ENCODE measurements at places on chromosomes 4 and X. TPM values are rescaled to one million over a fixed set of nuclear protein-coding genes. Genes with fewer than 3 reads are reported as not detected.

Gene RTL9
- not detected for total RNA-seq

Gene GPR143
- total RNA-seq: 0.21 TPM

Gene DMD
- 156 TPM for total RNA-seq

DNA sequence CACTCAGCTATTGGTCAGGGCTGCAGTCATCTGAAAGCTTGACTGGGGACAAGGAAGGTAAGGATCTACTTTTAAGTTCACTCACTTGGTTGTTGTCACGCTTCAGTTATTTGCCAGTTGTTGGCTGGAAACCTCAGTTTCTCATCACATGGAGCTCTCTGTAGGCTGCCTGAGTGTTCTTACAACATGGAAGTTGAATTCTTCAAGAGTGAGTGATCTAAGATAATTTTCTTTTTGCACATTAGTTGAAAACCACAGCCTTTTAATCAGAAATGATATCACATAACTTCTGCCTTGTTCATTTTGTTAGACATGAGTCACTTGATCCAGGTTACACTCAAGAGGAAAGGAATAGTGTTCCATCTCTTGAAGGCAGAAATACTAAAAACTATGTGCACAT lies 552.7 kb downstream of the RAPGEF2 start:
- H3K4me3 ChIP-seq: no peak overlapping the region
- H3K27ac ChIP-seq: no peak overlapping the region
- H3K4me1 ChIP-seq: no peaks in the 10 kb centered on the region
- no peaks in the 10 kb centered on the region for H3K27me3 ChIP-seq
- no peak for DNase-seq

- DNase-seq: no peak
- no peaks in the 10 kb centered on the region for H3K36me3 ChIP-seq
- no peak overlapping the region for H3K27ac ChIP-seq
- H3K27me3 ChIP-seq: no peaks in the 10 kb centered on the region
- H3K4me1 ChIP-seq: no peaks in the 10 kb centered on the region
Observed at GRCh38 chr4:8761167-8761823, 110.3 kb downstream of the HMX1 start.

DNA sequence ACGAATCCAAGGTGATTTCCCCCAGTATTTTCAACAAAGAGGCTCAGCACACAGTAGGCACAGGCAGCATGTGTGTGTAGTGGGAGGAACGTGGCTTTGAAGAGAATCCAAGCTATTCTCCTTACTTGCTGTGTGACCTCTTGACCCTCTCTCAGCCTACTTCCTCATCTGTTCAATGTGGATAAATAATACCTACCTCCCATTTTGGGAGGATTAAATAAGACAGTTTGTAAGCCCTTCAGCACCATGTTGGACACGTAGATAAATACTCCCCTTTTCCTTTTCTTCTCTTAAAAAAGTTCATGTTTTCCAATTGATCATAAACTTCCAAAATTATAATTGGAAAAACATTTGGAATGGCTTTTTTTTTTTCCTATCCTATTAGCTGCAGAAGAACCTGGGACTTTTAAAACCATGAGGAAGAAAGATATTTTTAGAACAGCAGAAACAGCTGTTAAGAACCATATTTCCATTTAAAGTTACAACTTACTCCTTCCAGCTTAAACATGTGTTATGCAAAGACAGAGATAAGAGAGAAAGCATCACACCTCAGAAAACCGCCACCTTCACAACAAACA lies 56.1 kb upstream of the TMEM131L start:
- H3K36me3 ChIP-seq: no peaks in the 10 kb centered on the region
- no peak overlapping the region for H3K4me3 ChIP-seq
- no peaks in the 10 kb centered on the region for H3K27me3 ChIP-seq
- H3K27ac ChIP-seq: no peak overlapping the region
- DNase-seq: no peak

- H3K27ac ChIP-seq: no peak overlapping the region
- no peaks in the 10 kb centered on the region for H3K27me3 ChIP-seq
- no peak for DNase-seq
- H3K36me3 ChIP-seq: no peaks in the 10 kb centered on the region
- no peak overlapping the region for H3K4me3 ChIP-seq
- no peaks in the 10 kb centered on the region for H3K4me1 ChIP-seq
Observed at GRCh38 chrX:50718776-50719175, 95.2 kb downstream of the SHROOM4 start.

- DNase-seq: no peak
- no peak overlapping the region for H3K27ac ChIP-seq
- no peak overlapping the region for H3K4me3 ChIP-seq
- no peaks in the 10 kb centered on the region for H3K4me1 ChIP-seq
- no peaks in the 10 kb centered on the region for H3K27me3 ChIP-seq
- H3K36me3 ChIP-seq: no peaks in the 10 kb centered on the region
Observed at GRCh38 chr4:143882892-143883291, 22.5 kb downstream of the GYPE start.

DNA sequence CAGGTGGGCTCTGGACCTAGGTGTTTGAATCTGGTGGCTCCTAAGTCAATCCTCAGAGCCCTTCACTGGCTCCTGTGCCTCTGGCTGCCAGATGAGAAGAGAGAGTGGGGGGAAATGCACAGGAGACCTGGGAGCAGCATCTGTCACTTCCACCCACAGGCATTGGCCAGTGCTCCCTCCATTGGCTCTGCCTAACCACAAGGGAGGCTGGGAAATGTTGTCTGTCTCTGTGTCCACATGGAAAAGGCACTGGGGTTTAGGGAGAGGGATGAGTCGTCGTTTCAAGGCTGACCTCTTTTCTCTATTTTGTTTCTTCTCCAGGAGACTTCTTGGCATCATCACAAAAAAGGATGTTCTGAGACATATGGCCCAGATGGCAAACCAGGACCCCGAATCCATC lies 76.4 kb downstream of the CLCN4 start:
- no peak overlapping the region for H3K4me3 ChIP-seq
- H3K27me3 ChIP-seq: no peaks in the 10 kb centered on the region
- no peaks in the 10 kb centered on the region for H3K4me1 ChIP-seq
- no peak overlapping the region for H3K27ac ChIP-seq
- DNase-seq: no peak

DNA sequence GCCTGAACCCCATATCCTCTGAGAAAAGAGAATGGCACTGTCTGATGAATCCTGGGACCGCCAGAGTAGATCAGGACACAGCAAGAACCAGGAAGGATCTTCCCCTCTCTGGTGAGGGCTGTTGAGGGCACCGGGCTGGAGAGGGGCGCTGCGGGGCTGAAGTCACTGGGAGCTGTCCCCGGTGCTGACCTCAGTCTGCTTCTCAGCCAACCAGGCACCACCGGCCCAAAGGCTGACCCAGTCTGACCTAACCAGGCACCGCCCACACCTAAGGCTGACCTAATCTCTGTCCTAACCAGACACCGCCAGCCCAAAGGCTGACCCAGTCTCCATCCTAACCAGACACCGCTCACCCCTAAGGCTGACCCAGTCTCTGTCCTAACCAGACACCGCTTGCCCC lies 82.8 kb downstream of the CPZ start:
- no peaks in the 10 kb centered on the region for H3K27me3 ChIP-seq
- H3K27ac ChIP-seq: no peak overlapping the region
- no peak overlapping the region for H3K4me3 ChIP-seq
- H3K4me1 ChIP-seq: no peaks in the 10 kb centered on the region
- H3K36me3 ChIP-seq: no peaks in the 10 kb centered on the region
- no peak for DNase-seq

- no peaks in the 10 kb centered on the region for H3K27me3 ChIP-seq
- peak; percentile 25 for DNase-seq
- no peak overlapping the region for H3K27ac ChIP-seq
- H3K36me3 ChIP-seq: no peaks in the 10 kb centered on the region
- H3K4me1 ChIP-seq: no peaks in the 10 kb centered on the region
Observed at GRCh38 chr4:54322818-54323417, 93.8 kb downstream of the PDGFRA start.

DNA sequence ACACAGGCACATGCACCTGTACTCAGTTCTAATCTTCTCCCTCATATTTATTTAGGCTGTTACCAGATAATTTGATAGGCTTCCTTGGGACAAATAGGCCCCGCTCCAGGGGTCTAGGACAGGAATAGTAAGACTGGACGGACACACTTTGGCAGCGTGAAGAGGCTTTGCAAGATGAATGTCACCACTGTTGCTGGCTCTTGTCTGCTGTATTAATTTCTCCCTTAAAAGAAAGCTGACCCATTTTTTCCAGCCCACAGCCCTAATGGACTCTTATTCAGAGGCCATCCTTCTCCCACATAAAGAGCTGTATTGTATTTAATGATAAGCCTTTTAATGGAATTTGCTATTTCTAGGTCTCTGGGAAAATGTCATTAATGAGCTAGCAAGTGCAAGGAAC lies 18.0 kb downstream of the FAM184B start:
- H3K4me1 ChIP-seq: no peaks in the 10 kb centered on the region
- H3K4me3 ChIP-seq: no peak overlapping the region
- H3K27ac ChIP-seq: no peak overlapping the region

DNA sequence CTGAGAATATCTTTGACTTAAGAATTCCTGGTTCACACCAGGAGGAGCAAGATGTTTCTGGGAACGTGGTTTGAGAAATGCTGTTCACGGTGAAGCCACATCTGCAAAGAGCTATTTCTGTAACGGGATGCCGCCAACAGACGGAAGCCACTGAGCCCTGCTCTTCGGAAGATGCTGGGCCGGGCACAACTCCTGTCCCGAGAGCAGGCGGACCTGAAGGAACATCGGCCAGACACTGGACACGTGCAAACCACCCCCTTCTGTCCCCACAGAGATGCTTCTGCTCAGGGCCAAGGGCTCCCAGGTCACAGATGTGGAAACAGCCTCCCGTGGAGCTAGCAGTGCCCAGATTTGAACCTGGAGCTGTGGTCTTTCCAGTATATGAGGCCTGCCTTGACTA lies 24.3 kb downstream of the HMX1 start:
- no peak overlapping the region for H3K4me3 ChIP-seq
- no peak overlapping the region for H3K27ac ChIP-seq
- no peaks in the 10 kb centered on the region for H3K27me3 ChIP-seq
- H3K4me1 ChIP-seq: no peaks in the 10 kb centered on the region
- no peaks in the 10 kb centered on the region for H3K36me3 ChIP-seq
